ENCODE measurements at places on chromosomes 12 and 14.

DNA sequence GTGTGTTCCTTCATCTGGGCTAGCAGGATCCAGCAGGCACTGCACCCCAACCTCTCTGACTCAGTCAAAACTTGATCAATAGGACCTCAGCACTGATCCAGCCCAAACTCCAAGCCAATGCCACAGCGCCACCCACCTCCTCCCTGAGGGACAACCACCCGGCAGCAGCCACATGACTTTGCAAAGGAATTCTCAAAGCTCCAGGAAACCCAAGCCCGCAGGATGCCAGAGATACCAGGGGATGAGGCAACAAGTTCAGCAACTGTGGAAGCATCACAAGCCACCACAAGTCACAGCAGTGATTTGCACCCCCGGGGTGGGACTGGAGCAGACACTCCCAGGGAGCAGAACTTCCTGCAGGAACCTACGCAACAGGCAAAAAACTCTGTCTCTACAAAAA lies 37.3 kb downstream of the ACTN1 start:
- no peak for DNase-seq

DNA sequence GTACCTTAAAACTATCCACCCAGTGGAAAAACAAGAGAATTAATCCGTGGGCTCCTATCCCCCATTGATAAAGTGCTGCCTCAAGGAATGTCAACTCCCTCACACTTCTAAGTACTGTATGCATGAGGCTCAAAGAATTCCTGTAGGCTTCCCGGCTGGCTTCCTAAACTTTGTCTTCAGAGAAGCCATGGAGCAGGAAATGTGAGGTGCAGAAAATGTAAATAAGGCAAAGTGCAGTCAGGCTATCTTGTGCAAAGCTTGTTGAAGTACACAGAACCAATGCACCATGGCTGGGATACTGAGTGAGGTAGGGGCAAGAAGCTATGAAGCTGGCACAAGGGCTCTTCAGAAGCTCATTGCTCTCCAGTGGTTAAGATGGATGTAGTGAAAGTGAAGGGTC lies 611.0 kb downstream of the FSCB start:
- DNase-seq, result no peak

- no peak for DNase-seq
These were observed 10.3 kb downstream of the PACS2 start for GRCh38 chr14:105324871-105325270.

DNA sequence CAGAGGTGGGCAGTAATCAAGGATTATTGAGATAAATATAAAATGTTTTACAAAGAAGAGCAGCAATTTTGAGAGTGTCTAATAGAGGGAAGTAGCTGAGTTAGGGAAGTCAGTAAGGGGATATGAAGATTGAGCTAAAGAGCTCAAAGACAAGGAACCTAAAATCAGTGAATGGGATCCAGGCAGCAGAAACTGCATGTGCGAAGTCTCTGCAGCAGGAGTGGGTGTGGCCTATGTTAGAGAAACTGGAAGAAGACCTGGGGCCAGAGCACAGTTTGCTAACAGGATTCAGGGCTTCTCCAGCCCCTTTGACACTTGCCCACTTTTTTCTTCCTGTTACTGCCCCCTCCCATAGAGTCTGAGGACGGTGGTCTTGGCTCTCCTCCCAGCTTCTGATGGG lies 36.3 kb upstream of the PLXNC1 start:
- DNase-seq, result no peak

GRCh38 chr12:49920241-49920914 lies 16.7 kb upstream of the FAIM2 start:
- no peak for DNase-seq

DNA sequence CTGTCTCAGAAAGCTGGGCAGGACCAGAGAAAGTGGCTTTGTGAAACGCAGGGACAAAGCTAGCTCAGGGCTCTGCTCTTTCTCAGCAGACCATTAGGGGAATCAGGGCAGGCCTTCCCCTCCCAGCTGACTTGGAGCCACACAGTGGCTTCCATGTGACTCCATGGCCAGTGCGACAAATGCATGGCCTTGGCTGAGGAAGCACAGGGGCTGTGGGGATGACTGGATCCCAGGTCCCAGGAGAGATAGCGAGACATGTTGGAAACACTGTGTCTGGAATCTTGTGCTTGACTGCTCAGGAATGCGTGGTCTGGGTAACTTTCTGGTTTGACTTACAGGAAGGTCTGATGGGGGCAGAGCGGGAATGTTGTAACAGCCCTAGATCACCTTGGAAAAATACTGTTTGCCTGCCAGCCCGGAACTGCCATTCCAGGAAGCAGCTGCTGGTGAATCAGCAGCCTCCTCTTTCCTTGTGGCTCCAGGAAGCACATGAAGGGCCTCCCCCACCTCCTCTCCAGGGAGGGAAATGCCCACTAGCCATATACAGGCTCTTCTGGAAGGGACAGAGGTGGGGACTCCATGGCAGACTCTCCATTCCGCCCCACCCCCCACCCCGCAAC lies 133.5 kb upstream of the HIF1A start:
- no peak for DNase-seq

DNA sequence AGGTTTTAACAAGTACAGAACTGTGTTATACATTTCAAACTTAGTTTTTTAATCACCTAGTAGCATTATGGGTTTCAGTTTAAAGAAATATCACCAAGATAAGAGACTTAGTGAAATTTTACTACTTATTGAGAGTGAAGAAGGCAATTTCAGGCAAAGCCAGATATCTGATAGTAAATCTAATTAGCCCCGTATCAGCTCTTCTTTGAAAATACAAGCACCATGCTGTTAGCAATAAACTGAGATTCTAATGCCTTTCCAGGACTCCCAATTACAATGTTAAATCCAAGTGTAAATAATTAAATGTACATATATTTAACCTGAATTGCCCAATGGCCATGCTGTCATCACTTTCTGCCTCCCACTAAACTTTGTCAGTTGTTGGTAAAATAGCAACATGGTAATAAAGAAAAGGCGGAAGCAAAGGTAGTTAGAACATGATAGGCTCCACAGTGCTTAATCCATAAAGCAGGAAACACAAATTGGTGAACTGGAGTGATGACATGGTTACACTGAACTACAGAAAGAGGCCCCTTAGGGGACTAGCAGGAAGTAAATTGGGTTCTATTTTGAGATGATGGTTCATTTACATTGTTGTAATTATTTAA lies 646.1 kb downstream of the C12orf50 start:
- no peak for DNase-seq

- no peak for DNase-seq
These were observed 12.3 kb upstream of the DCD start for GRCh38 chr12:54660320-54660962.

GRCh38 chr12:117900561-117900960 lies 68.2 kb downstream of the KSR2 start:
- no peak for DNase-seq

- DNase-seq, result no peak
These were observed 252.7 kb downstream of the KCNH5 start for GRCh38 chr14:62792578-62792977.

- DNase-seq, result no peak
These were observed 13.7 kb upstream of the ZNF84 start for GRCh38 chr12:133023566-133023965.

GRCh38 chr14:100384819-100385813 lies 62.0 kb downstream of the SLC25A47 start:
- DNase-seq, result no peak

DNA sequence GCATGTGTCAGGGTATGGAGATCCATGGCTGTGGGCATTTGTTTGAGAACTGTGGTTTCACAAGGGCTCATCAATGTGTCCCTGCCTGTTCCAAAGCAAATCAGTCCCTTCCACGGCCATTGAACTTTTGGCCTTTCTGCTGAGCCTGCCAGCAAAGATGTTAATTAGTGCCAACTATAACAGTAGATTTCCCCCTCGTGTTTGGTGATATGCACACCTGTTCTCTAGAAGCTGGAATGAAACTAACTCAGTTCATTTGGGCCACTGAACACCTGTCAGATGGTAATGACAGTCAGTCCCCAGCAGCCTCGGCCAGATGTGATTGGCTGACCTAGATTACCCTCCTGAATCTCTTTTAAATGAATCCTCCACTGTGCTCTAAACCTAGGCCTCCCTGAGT lies 43.2 kb downstream of the IRAK3 start:
- no peak for DNase-seq
